Activated CD4-positive, alpha-beta T cell treated with anti-CD3 and anti-CD28 coated beads for 24 hours (primary cell): ENCODE measurements at places on chromosomes 2 and 18.

DNA sequence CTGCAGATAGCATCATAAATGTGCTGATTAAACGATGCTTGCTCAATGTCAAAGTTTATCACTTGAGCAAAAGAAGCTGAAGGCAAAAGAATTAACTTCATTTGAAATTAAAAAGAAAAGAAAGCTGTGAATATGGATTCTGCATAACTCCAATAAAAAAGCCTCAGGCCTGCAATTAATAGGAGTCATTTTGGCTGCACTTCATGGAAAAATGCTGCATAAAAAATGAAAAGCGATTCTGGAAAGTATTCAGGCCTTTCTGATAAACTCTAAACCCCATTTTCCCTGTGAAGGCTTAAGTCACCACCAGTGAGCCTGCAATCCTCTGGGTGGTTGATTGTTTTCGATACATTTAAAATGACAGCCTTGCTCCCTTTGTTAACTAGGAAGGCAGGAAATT lies 1793.4 kb downstream of the SUCLG1 start:
- no peak for DNase-seq

- DNase-seq: no peak
These were observed 117.7 kb downstream of the B3GNT2 start for GRCh38 chr2:62313449-62314227.

DNA sequence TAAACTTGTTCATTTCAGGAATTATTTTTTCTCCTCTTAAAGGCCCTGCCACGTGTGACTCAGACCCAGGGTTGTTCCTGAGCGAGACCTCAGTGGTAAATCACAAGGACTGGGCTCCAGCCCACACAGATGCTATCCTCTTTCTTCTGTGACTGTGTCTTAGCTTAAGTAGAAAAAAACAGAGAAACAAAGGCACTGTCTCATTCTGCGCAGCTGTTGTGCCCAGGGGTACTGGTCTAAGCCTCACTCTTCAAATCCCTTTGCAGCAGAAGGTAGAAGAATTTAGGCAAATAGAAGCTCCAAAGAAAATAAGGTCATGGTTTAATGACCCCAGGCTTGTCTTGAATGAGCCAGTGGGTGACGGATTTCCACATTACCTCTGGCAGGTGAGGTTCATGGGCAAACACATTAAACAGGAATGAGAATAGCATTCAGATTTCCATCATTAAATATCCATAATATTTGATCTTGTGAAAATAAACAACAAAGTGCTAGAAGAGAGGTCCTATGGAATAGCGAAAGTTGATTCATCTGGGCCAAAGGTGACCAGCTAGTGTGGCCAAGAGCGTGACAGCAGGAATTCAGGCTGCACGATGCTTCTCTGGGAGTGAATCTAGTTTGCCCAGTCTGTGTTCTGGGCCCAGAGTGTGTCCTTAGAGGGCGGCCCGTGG lies 63.3 kb downstream of the LIPG start:
- no peak for DNase-seq

- DNase-seq: no peak
These were observed 11.8 kb downstream of the TTLL4 start for GRCh38 chr2:218722419-218722818.

- no peak for DNase-seq
These were observed 1.4 kb downstream of the MBD2 start for GRCh38 chr18:54222922-54223567.

DNA sequence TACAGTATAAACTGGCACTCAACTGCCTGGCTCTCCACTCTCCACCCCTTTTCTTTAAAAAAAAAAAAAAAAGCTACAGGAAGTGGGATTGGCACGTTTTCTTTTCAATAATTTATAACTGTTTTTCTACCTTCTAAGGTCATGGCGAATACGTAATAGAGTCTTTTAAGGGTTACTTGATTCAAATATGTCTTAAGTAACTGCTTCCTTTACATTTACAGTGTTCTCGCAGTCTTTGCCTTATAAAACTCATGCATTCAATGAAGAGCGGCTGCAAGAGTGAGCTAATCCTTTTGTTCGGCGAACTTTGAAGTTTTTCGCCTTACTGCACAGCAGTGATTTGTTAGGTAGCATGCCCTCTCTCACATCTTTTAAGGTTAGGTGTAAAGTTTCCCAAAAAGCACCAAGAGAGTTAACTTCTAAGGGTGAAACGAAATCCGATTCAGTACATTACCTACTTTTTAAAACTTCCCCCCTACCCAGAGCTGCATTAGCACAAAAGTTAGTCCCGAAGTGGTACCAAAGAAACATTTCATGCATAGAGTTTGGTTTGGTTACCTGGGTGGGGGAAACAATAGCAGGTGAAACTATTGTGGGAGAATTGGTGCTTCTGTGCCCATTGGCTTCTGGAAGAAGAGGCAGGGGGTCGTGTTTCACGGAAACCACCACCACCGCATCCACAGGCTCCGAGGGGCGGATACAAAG lies 2.0 kb downstream of the KCTD1 start:
- DNase-seq: no peak

- no peak for DNase-seq
These were observed 244.6 kb upstream of the NT5C1B start for GRCh38 chr2:18833941-18834340.

DNA sequence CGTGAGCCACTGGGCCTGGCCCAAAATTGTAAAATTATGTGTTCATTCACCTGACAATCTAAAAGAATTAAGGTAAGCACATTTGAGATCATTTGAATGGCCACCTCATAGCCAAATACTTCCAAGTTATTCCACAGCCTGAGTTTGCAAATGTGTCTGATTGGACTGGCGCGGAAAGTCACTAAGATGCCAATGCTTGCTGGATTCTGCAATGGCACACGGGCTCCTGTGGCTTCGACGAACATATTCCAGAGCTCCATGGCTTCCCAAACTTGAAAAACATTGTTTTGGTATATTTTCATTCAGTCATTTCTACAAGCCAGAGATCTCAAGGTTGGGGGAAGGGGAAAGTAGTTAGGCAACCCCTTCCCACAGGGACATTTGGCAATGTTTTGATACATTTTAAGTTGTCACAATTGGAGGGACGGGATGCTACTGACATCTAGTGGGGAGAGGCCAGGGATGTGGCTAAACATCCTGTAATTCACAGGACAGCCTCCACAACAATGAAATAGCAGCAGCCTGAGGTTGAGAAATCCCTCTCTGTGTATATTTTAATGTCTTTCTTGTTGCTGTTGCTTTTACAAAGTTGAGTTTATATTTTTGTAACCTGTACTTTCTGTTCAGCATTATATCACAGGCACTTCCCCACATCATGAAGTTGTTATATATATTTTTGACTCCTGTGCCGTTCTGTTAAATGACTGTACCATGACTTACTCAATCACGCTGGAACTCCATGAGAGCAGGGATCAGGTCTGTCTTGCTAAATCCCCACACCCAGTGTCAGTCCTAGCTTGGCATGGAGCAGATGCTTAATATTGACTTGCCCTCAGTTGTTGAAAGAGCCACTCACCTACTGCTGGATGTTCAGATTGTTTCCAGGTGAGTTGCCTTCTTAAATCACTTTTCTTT lies 56.9 kb downstream of the COL4A4 start:
- DNase-seq: peak; percentile 4

- no peak for DNase-seq
These were observed 114.1 kb upstream of the TEX51 start for GRCh38 chr2:126784621-126785020.

GRCh38 chr2:20103530-20103929 lies 52.1 kb upstream of the LAPTM4A start:
- DNase-seq: no peak

DNA sequence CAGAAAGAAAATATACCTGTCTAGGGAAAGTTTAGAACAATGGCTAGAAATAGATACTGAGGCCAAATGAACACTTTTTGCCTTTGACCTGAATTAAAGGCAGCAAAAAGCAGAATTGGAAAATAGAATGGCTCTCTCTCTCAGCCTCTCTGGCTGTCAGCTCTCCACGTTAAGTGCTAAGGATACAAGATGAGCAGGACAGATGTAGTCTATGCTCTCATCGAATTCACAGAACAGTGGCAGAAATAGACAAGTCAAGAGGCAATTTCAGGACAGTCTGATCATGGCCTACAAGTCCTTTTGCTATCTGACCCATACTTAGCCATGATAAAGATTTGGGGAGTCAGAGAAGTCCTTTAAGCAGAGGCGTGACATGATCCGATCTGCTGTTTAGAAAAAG lies 120.2 kb upstream of the CREB1 start:
- no peak for DNase-seq

DNA sequence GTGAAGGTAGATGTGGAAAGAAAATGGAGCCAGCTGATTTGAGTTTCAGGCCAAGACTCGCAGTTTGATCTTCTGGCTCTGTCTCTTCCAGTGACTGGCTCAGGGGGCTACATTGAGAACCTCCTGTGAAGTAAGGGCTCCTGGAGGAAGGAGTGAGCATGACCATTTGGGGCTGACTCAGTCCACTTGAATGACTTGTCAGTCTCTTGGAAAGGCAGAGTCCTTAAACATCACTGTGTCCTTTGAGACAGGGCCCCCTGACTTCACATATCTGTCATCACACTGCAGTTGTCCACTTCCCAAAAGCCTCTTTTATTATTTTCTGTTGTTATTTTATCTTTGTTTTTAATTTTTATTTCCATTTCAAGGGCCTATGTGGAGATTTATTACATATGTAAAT lies 204.6 kb upstream of the APCDD1 start:
- no peak for DNase-seq

GRCh38 chr2:47271054-47272000 lies 116.2 kb upstream of the STPG4 start:
- no peak for DNase-seq

- DNase-seq: no peak
These were observed 45.2 kb downstream of the USP34 start for GRCh38 chr2:61425605-61426155.

- DNase-seq: no peak
These were observed 19.8 kb downstream of the ABHD3 start for GRCh38 chr18:21684731-21685130.

GRCh38 chr2:108586116-108586515 lies 51.8 kb downstream of the LIMS1 start:
- no peak for DNase-seq

DNA sequence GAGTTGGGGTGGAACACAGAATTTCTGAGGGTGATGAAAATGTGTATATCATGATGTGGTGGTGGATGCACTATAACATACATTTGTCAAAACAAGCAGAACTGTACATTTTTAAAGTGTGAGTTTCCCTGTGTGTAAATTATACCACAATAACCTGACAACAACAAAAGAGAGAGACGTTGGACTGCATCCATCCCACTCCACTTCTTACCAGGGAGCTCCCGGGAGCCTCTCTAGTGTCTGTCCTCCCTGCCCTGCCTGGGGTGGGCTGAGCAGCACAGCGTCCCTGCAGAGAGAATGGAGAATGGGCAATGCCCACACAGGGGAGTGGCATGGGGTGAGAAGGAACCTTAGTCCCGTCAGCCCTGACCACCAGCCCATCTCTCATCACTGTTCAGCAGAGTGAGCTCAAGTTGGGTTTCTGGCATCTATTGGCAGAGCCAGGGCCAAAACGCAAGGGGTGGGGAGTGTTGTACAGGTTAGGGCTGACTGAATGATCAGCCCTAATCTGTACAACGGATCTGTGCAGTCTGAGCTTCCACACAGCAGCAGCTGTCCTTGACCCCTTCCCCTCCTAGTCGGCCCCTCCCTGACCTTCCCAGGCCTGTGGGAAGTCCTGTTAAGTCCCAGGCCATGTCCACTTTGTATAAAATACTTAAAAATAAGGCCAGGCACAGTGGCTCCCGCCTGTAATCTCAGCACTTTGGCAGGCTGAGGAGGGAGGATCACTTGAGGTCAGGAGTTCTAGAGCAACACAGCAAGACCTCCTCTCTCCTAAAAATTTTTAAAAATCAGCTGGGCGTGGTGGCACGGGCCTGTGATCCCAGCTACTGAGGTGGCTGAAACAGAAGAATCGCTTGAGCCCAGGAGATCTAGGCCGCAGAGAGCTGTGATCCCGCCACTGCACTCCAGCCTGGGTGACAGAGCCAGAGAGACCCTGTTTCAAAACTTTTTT lies 3.3 kb upstream of the PROC start:
- DNase-seq: no peak

DNA sequence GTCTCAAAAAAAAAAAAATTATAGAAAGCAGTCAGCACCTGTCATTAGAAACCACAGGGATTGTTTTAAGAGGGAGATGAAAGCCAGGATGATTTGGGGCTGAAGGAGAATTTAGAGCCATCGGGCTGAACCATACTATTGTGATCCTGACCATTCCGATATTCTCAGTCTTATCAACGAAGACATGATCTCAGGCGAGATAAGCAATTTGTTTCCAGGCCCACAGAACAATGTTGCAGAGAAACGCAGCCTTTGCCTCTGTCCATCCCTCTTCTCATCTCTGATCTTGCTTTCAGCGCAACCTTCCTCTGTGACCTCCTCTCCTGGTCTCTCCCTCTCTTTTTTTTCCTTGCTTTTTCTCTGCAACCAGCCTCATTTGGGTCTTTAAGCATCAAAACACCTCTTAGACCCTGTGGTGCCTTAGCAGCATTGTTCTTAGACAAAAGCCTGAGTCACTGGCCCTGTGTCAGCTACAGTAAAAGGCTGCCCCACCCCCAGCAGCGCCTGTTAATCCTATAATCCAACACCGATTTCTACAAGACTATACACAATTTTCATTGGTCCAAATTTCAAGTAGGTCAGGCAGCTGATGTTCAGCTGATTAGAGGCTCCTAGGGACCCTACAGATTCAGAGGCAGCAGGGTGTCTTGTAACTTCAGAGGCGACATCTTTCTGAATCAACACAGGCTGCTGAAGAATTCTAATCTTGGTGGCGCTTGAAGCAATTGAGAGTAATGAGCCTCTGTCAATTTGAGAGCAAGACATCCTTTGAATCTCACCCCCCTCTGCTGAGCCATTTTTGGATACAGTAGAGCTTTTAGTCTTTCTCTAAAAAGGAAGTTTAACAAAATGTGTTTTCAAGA lies 206.0 kb downstream of the NCK2 start:
- no peak for DNase-seq

GRCh38 chr18:58639751-58640427 lies 11.0 kb upstream of the ALPK2 start:
- DNase-seq: no peak

GRCh38 chr2:12722447-12723316 lies 5.9 kb downstream of the TRIB2 start:
- no peak for DNase-seq

GRCh38 chr2:101296371-101296770 lies 12.1 kb downstream of the RNF149 start:
- no peak for DNase-seq

DNA sequence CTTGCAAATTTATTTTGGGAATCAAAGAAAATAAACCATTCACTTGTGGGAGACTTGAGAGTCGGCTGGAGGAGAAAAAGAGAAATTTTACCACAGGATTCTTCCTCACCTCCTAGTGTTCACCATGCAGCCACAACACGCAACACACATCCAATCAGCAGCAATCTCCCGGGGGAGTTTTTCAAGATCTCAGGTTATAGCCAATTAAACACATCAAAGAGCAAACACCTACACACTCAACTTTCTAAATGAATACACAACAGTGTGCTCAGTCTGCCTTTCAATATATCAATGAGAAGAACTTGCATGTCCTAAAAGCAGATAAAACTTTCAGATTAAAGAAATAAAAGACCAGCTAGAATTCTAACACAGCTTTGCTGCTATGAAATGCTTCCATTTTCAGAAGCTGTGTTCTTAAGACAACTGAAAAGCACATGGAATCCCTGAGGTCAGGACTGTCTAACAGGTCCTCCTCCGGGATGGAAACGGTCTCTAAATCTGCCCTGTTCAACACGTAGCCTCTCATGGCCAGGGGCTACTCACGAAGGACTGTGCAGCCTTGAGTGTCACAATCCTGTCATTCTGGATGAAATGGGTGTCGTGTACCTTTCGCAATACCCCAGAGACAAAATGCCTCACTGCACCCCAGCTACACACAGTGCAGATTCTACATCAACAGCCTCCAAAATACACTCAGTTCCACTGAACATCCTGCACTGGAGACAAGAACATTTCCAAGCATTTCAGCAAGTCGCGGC lies 84.2 kb downstream of the ZNF516 start:
- DNase-seq: peak; percentile 11

GRCh38 chr2:235520787-235521186 lies 26.9 kb downstream of the AGAP1 start:
- no peak for DNase-seq
